Hypothalamus (tissue), 51 donors: ENCODE measurements at places on chromosomes 11 and 22.

DNA sequence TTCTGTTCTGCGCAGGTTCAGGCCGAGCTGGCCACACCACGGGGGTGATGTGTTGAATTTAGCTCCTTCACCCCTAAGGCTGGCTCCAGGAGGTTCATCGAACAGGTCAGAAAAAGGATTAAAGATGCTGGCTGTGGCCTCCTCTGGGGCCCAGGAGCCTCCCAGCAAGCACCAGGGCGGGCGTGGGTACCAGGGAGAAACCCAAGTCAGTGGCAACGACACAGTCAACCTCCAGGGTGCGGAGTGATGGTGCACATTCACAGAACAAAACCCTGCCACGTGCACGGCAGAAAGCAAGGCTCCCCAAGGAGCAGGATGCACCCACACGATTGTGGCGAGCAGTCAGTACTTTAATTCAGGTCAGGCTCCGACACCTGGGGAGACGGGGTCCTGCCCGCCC is 10.8 kb downstream of the C11orf24 start:
- no peak for DNase-seq

- no peak for DNase-seq
These were observed 65.8 kb upstream of the RASSF10 start for GRCh38 chr11:12943311-12943710.

DNA sequence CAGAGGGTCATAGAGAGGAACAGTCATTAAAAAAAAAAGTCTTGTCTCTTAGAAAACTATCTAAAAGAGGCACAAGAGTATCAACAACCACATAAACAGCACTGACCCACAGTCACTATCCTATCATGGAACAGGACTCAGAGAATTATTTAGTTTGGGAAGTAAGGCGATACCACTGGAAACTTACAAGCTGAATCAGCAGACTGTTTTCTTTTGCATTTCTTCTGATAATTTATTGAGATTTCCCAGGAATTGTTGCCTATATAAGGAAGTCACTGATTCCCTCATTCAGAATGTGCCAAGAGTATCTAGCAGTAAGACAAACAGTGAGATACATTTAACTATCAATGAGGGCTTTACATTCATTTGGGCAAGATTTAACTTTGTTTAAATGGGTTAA is 304.1 kb downstream of the GUCY1A2 start:
- DNase-seq, result no peak

GRCh38 chr11:370070-370941 is 1.0 kb downstream of the B4GALNT4 start:
- DNase-seq, result no peak

DNA sequence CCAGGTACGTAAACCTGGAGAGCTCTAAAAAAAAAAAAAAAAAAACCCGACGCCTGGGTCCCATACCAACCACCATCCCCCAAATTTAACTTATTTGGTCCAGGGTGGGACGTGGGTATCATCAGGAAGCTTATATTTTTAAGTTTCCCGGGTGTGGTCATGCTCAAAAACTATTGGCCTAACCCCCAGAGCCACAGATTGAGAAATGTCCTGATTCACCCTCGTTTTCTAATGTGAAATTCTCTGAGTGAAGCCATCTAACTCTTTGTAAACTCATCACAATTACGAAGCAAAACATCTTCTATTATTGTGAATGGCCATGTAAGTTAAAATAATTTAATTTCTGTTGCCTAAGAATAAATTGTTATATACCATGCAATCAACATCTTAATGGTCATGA is 29.6 kb downstream of the PAK1 start:
- no peak for DNase-seq
